GM23248 (cell line): ENCODE measurements at places on chromosomes 11 and 22.

DNA sequence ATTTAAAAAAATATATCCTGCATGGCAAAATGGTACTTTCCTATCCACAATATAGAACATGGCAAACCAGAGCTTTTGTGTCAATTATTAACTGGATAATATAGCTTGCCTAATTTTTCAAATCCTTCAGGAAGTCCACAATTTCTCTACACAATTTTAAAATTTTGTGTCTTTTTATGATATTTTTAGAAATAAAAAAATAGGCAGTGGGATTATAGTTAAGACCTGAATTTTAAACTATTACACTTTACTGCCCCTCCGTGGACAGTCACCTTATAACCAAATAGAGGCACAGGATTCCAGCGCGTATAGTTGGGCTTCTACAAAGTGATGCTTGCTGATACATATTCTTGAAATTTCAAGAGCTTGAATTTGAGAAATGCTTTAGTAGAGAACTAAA, 2.1 kb upstream of the DMC1 start:
- H3K4me1 ChIP-seq, result peaks cover 8% of the 10 kb centered on the region
- H3K27ac ChIP-seq, result no peak overlapping the region
- no peaks in the 10 kb centered on the region for H3K27me3 ChIP-seq
- no peaks in the 10 kb centered on the region for H3K36me3 ChIP-seq

DNA sequence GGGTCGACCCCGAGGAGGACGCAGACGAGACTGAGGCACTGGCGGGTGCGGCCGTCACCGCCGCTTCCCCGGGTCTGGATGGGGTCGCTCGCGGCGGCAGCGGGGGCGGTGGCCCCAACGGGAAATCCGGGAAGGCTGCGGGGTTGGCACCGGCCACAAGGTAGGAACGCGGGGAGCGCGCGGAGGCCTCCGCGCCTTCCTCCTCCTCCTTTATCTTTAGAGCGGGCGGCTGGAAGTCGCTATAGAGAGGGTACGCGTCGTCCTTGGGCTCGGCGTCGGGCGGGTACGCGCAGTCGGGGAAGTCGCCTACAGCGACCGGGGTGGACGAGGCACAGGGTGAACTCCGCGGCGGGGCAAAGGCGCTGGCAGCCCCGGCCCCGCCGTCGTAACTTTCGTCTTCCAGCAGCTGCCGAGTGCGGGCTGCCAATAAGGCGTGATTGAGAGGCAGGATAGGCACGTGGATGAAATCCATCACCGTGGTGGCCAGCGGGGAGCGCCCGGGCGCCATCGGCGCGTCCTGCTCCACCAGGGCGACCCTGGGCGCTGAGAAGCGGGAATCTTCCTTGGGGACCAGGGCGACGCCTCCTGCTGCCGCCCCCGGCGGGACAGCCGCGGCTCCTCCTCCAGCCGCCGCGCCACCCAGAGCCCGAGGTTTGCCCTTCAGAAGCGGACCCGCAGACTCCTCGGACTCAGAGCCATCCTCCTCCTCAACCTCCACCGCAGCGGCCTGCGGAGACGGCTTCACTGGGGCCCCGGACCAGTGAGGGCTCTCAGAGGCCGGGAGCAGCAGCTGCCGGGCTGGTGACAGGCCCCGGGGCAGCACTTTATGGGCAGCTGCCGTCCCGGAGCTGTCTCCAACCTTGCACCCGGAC, 1.7 kb downstream of the PGR start:
- no peak overlapping the region for H3K27ac ChIP-seq
- H3K4me3 ChIP-seq, result peak overlapping the region; percentile 70
- 0 out of 2 replicates have a peak, but pooled peaks cover 4% of the 10 kb centered on the region for H3K4me1 ChIP-seq
- peaks cover 76% of the 10 kb centered on the region for H3K27me3 ChIP-seq

DNA sequence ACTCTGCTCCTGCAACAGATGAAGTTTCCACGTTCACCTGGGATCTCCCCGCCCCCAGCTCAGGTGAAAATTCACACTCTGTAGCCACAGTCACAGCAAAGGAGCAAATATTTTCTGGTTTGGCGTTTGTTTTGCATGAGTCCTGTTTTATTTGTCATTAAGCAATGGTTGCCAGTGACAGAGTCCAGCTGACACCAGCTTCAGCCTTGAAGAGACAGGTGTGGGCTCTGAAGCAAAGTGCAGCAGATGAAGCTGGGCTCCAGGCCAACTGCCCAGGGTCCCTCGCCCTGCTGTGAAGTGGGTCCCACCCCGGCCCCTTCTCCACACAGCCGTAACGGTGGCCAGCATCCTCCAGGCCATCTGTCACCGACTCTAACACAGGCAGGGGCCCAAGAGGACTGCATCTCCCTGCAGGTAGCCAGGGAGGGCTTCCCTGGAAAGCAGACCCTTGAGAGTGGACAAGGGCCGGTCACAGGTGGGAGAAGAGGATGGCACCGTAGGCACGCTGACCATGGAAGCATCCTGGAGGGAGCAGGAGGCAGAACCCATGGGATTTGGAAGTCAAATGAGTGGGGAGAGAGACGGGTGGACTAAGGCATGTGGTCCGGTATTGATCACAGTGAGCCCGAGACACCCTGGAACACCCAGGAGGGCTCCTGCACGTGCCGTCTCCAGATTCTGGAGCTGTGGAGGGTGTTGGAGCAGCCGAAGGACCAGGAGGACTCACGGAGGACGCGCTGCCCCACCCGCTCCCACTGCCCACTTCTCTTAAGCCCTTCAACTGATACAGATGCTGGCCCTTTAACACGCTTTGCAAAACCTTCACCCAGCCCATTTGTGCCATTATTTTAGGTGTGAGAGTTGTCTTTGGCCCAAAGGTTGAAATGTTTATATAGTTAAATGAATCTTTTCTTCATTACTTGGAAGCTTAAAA, 294.5 kb downstream of the BRD1 start:
- no peak overlapping the region for H3K4me3 ChIP-seq
- no peak overlapping the region for H3K27ac ChIP-seq
- no peak for DNase-seq
- H3K4me1 ChIP-seq, result no peaks in the 10 kb centered on the region
- no peaks in the 10 kb centered on the region for H3K27me3 ChIP-seq

- peak; percentile 13 for DNase-seq
- H3K27me3 ChIP-seq, result no peaks in the 10 kb centered on the region
- no peak overlapping the region for H3K27ac ChIP-seq
- H3K4me3 ChIP-seq, result no peak overlapping the region
- no peaks in the 10 kb centered on the region for H3K36me3 ChIP-seq
Observed at GRCh38 chr11:70901951-70902521, 350.3 kb downstream of the SHANK2 start.

- H3K27ac ChIP-seq, result no peak overlapping the region
- no peaks in the 10 kb centered on the region for H3K36me3 ChIP-seq
- no peak for DNase-seq
- no peak overlapping the region for H3K4me3 ChIP-seq
- no peaks in the 10 kb centered on the region for H3K27me3 ChIP-seq
Observed at GRCh38 chr22:34784056-34784455, 281.9 kb upstream of the ISX start.

DNA sequence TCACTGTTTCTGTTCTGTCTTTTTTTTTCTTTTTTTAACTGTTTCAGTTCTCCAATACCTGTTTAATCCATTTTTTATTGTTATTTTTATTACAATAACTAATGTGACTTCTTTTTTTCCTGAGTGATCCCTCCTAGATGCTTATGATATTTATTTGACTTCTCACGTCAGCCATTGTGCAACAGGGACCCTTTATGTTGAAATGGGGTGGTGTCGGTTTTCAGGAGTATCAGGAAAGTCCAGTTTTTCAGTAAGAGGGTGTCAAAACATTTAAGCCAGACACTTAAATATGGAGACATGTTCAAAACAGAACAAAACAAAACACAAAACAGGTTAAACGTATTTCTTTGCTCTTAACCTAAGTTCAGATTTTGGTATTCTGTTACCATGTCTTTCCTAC, 418.8 kb downstream of the DYNC2H1 start:
- H3K27ac ChIP-seq, result no peak overlapping the region
- peaks cover 71% of the 10 kb centered on the region for H3K4me1 ChIP-seq
- no peak overlapping the region for H3K4me3 ChIP-seq
- DNase-seq, result no peak
- no peaks in the 10 kb centered on the region for H3K27me3 ChIP-seq

DNA sequence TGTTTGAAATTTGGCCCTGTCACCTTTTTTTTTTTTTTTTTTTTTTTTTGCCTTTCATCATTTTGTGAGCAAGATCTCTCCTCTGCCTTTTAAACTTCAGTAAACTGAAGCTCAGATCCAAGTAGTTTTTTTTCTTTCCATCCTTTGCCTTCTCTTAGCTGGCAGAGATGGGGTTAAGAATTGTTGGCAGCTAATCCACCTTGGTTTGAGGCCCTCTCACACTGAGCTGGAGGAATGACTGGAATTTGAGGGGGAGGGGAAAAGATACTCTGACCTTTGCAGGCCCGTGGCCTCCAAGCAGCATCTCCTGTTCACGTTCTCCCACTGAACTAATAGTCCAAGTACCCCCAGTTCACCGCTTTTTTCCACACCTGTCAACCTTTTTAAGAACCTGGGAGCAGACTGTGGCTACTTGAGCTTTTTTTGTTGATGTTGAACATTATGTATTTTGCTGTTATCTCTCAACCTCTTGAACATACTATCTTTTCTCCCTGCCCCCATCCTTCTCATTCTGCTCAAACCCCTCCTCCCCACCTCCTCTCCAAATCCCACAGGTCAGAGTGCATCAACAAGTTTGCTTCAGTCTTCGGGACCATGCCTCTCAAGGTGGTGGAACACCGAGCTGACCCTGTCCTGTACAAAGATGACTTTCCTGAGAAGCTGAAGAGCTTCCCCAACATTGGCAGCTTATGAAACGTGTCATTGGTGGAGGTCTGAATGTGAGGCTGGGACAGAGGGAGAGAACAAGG, 66.2 kb downstream of the ALX4 start:
- peaks cover 51% of the 10 kb centered on the region for H3K4me1 ChIP-seq
- H3K4me3 ChIP-seq, result no peak overlapping the region
- DNase-seq, result peak; percentile 46
- H3K36me3 ChIP-seq, result no peaks in the 10 kb centered on the region
- no peaks in the 10 kb centered on the region for H3K27me3 ChIP-seq
- no peak overlapping the region for H3K27ac ChIP-seq
